ENCODE measurements at places on chromosomes 2 and 18.

GRCh38 chr2:148922062-148922461 lies 47.0 kb downstream of the KIF5C start:
- DNase-seq: no peak

- no peak for DNase-seq
These were observed 632.4 kb upstream of the LRRTM4 start for GRCh38 chr2:78154586-78154985.

- no peak for DNase-seq
These were observed 193.2 kb upstream of the MEX3C start for GRCh38 chr18:51390702-51391101.

- DNase-seq: no peak
These were observed 36.1 kb downstream of the DHRS9 start for GRCh38 chr2:169105476-169105875.

GRCh38 chr2:75311993-75312392 lies 112.7 kb upstream of the TACR1 start:
- DNase-seq: no peak

- no peak for DNase-seq
These were observed 104.4 kb downstream of the AFF3 start for GRCh38 chr2:100038011-100038410.

DNA sequence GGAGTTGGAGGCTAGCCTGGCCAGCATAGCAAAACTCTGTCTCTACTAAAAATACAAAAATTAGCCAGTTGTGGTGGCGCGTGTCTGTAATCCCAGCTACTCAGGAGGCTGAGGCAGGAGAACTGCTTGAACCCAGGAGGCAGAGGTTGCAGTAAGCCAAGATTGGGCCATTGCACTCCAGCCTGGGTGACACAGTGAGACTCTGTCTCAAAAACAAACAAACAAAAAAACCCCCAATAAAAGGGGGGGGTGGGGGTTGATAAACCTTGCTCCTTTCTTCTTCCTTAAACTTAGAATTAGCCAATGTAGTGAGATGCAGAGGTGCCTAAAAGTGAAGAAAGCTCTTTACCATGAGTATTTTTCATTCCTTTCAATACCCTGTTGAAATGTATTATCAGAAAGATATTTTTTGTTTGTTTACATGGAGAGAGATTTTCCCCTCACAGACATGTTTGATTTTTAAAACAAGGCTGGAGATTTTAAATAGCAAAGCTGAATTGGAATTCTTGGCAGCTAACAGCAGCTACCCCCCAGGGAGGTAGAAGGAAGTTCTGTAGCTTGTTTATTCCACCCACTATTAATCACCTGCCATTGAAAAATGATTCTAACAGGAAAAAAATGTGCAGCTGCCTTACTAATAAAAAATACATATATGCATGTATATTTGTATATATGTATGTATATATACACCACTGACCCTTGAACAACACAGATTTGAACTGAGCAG lies 48.6 kb downstream of the GYPC start:
- no peak for DNase-seq

DNA sequence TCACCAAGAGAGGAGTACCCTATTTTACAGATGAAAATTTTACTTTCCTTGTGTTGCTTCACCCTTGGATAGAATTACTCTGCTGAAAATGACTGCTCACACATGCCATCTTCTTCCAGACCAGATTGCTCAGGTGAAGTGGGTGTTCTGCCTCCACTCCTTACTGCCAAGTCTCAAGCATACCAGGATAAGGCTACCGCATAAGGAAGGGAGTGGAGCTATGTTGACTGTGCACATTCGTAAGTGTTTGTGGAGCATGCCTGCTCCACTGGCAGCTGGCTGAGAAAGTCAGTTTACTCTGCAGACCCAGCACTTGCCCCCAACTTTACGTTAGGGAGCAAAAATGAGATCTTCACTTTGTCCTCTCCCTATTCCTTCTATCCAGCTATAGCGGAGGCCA lies 405.0 kb upstream of the DDX18 start:
- no peak for DNase-seq

DNA sequence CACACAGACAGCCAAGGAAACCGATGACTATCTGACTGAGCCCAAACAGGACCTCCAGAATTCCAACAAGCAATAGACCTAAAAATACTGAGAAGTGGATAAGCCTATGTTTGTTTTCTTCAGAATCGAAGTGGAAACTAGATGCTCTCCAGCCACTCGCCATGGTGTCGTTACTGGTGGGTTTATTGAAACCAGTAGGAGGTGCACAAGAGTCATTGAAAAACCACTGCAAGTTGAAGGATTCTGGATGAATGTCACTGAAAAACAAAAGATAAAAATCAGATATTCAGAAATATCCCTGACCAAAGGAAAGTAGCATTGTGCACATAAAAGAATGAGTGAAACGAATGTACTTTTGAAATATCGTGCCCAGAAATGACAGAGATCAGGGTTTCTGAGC lies 15.3 kb downstream of the TM4SF20 start:
- DNase-seq: no peak

DNA sequence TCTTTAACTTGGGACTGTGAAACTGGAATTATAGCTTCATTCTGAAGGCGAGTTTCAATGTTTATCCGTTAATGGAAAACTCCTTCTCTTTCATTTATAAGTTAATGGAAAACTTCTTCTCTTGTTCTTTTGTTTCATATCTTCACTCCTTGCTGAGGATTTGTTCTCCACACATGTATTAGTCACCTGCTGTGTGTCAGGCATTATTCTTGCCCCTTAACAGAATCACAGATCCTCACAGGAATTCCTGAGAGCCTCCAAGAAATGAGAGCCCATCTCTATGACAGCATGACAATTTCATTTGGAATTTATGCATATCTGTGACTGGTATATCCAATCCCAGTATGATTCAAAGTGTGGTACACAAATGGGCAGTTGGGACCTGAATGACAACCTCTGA lies 545.8 kb downstream of the BCL11A start:
- DNase-seq: no peak

- DNase-seq: no peak
These were observed 1.5 kb upstream of the GMCL1 start for GRCh38 chr2:69827796-69828540.

DNA sequence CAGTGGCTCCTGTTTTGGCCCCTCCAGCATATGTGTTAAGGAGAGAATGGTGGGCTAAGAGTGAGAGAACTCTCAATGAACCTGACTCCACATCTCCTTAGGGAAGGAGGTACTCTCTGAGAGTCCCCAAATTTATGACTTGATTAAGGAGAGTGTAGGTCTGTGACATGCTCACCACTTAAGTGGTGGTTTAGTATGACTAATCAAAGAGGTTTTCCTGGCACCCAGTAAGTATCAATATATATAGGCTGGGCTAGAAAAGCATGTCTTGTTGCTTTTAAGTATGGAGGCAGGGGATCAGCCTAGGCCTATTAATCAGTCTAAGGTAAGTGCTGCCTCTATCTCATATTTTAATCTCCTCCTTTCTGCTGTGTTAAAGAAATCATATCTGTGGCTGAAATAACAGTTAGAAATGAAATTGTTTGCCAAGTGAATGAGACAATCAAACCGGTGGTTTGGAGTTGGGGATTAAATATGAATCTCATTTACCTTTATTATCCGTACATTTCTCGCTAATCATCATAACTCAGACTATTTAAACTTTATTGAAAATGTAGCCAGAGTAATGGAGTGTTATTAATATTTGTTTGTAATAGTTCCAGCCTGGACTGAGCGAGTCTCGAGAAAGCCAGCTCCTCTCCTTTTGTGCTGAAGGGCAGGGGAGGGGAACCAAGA lies 107.7 kb upstream of the MEIS1 start:
- no peak for DNase-seq

DNA sequence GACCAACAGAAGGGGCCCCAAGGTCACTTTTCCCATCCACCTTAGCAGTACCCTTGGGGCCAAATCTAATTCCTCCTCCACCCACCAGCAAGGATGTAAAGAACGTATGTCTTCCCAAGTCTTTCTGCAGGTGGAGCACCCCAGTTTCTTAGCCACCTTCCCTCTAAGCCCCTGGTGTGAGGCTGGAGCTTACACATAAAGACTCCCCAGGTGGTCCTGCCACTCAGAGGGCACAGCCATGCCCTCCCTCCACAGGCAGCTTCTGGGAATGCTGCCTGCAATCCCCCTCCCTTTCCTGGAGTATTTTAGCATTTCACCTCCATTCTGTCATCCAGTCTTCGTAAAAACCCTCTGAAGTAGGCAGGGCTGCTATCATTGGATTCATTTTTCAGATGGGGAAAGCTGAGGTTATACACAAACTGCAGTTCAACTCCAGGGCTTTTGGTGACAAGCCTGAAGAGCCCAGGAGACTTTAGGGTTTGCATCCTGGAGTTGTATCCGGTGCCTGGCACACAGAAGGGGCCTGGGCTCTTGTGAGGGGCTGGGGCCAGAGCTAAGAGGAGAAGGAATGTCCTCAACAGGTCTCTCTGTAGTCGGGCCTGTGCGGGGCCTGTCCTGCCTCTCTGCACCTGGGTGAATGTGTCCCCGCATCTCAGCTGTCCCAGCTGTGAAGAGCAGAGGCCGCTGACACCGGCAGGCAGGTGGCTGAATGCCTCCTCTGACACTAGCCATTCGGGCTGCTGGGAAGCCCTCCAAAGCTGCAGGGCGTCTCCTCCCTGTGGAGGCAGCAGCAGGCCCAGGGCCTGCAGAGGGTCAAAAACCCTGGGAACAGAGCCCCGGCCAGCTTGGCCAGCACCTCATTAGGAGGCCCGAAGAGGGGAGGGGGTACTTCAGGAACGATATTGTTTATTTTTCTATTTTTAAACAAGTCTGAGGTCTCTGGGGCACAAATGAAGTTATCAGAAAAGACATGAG lies 27.6 kb downstream of the CIB4 start:
- DNase-seq: no peak

DNA sequence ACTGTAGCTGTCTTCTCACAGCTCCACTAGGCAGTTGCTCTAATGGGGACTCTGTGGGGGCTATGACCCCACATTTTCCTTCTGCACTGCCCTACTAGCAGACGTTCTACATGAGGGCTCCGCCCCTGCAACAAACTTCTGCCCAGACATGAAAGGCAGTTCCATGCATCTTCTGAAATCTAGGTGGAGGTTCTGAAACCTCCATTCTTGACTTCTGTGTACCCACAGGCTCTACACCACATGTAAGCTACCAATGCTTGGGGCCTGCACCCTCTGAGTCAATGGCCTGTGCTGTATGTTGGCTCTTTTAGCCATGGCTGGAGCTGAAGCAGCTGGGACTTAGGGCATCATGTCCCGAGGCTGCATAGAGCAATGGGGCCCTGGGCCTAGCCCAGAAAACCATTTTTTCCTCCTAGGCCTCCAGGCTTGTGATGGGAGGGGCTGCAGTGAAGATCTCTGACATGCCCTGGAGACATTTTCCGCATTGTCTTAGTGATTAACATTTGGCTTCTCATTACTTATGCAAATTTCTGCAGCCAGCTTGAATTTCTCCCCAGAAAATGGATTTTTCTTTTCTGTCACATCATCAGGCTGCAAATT lies 123.0 kb downstream of the MYCN start:
- no peak for DNase-seq

DNA sequence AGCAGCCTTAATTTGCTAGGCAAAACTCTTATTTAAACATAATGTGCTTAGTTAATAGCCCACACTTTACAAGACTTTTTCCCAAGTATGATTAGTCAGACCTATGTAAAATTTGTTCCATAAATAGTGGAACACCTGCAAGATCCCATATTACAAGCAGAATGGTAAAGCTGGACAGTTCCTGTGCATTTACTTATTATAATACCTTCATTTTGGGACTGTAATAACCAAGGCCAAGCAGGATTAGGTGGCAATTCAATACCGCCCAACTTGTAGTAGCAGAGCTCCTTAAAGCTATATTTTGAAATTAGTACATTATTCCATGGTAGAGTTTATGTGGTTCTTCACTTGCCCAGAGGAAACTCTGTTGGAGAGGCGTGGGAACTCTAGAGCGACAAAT lies 431.5 kb upstream of the MMADHC start:
- DNase-seq: no peak

- DNase-seq: no peak
These were observed 27.0 kb upstream of the NFATC1 start for GRCh38 chr18:79368681-79369080.

- no peak for DNase-seq
These were observed 17.3 kb downstream of the NEDD4L start for GRCh38 chr18:58061349-58061748.

DNA sequence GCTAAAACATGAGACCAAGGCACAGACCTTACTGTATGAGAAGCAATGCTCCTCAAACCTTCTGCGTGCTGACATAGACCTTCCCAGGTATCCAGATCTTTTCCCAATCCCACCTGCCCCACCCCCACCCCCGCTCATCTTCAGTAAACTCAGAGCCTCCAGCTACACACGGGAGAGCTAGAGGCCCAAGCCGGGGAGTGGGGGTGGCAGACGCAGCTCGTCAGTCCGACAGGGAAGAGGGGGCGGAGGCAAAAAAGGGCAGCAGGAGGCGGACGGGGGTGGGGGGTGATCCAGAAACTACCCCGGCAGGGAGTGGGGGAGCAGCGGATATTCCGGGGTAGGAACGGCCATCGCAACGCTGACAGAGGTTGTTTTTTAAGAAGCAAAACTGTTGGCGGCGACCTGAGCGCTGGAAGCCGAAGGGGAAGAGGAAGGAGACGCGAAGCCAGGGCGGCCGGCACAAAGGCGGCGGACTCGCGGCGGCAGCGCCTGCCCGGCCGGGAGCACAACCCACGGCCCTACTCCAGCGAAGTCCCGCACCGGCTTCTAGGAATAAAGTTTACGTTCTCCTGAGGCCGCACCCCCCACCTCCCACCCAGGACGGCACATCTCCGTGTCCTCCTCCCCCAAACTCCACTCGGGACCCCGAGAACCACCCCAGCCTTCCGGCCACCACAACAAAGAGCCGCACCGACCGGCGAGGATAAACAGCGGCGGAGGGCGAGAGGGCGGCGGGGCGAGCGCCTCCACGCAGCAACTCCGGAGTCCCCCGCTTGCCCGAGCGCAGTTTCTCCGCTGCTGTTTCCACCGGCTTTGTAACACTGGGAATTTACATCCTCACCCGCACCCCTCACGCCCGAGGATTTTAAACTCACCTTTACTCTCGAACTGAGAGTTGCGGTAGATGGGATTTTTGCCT lies 722 bp downstream of the BAZ2B start:
- DNase-seq: peak; percentile 7

- DNase-seq: no peak
These were observed 14.7 kb downstream of the CFLAR start for GRCh38 chr2:201130524-201131186.

GRCh38 chr2:237315170-237315828 lies 98.7 kb downstream of the COL6A3 start:
- no peak for DNase-seq

DNA sequence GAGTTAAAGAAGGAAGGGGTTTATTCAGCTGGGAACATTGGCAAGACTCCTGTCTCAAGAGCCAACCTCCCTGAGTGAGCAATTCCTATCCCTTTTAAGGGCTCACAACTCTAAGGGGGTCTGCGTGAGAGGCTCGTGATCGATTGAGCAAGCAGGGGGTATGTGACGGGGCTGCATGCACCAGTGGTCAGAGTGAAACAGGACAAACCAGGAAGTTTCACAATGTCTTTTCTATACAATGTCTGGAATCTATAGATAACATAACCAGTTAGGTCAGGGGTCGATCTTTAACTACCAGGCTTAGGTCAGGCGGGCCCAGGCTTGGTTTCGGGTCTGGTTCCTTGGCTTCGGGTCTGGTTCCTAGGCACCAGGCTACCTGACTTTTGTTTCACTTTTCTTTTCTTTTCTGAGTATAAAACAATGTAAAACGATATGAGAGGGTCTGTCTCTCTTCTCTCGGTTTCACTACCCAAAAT lies 30.1 kb upstream of the LIPG start:
- no peak for DNase-seq

GRCh38 chr2:133461484-133461883 lies 106.8 kb downstream of the NCKAP5 start:
- no peak for DNase-seq

- no peak for DNase-seq
These were observed 41.9 kb downstream of the TMEM247 start for GRCh38 chr2:46521215-46521683.

GRCh38 chr2:129763966-129764365 lies 215.5 kb upstream of the RAB6C start:
- no peak for DNase-seq

Measured in stimulated activated CD4-positive, alpha-beta T cell treated with anti-CD3 and anti-CD28 coated beads, Interleukin-1b, Interleukin-23, amount 100 ng/mL, for 1 hour (primary cell).